ENCODE measurements at places on chromosomes 7 and 10.

DNA sequence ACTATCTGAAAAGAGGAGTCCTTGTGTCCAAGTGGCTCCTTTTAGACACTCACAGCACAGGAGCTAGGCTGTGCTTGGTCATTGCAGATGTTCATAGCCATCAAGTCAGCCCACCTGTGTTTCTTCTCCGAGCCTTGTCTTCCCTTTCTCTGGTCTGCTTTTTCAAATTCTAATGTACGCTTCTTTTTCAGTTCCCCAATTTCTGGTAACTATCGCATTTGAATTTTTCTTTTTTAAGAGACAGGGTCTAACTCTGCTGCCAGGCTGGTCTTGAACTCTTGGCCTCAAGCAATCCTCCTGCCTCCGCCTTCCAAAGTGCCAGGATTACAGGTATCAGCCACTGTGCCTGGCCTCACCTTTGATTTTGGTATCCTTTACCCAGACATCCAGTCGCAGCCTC lies 18.9 kb downstream of the APBB1IP start:
- DNase-seq, result no peak

- no peak for DNase-seq
Observed at GRCh38 chr7:75656740-75657139, 82.0 kb downstream of the HIP1 start.

GRCh38 chr10:64379898-64380297 lies 858.7 kb downstream of the REEP3 start:
- no peak for DNase-seq

DNA sequence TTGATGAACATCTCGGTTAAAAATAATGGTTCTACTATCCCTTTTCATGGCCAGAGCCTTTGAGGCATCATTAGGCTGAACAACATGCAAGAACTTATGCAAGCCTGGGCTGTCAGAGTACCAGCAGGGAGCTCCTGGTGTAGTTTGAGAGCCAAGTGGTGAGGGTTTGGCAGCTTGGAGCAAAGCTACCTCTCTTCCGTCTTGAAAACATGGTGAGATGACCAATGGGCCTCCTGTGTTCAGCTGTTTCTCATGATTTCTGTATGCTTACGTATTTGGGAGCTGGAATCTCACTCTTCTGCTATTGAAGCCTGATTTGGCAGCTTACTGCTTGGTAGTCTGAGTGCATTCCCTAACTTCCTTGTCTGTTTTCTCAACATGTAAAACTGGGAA lies 150.4 kb downstream of the CXCL12 start:
- no peak for DNase-seq

DNA sequence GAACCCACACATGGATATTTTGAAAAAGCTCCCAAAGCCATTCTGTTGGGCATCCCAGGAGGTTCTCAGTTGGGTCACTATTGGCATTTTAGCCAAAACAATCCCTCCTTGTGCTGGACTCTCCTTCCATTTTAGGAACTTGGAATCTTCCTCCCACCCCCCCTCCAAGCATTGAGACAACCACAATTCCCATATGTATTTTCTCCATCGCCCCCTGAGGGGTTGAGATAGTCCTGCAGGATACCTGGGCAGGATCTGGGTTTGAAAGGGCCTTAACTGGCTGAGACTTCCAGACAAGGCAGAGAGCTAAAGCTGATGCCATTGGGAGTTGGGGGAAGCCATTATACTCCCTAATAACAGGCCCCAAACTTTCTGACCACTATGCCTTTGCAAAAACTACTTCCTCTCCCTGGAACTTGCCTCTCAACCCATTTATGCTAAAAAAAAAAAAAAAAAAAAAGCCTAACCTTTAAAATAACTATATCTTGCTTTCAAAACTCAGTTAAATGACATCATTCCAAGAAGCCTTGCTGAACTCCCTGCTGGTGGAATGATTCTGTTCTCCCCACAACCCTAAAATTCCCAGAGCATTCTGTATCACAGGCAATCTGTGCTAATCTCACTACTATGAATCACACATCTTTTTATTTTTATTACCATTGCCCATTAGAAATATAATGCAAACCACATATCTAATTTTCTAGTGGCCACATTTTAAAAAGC lies 77.5 kb upstream of the PDE1C start:
- DNase-seq, result no peak
